ENCODE measurements at places on chromosomes 16 and 17.

- no peak for DNase-seq
These were observed 112.5 kb upstream of the SOX9 start for GRCh38 chr17:72008236-72008876.

DNA sequence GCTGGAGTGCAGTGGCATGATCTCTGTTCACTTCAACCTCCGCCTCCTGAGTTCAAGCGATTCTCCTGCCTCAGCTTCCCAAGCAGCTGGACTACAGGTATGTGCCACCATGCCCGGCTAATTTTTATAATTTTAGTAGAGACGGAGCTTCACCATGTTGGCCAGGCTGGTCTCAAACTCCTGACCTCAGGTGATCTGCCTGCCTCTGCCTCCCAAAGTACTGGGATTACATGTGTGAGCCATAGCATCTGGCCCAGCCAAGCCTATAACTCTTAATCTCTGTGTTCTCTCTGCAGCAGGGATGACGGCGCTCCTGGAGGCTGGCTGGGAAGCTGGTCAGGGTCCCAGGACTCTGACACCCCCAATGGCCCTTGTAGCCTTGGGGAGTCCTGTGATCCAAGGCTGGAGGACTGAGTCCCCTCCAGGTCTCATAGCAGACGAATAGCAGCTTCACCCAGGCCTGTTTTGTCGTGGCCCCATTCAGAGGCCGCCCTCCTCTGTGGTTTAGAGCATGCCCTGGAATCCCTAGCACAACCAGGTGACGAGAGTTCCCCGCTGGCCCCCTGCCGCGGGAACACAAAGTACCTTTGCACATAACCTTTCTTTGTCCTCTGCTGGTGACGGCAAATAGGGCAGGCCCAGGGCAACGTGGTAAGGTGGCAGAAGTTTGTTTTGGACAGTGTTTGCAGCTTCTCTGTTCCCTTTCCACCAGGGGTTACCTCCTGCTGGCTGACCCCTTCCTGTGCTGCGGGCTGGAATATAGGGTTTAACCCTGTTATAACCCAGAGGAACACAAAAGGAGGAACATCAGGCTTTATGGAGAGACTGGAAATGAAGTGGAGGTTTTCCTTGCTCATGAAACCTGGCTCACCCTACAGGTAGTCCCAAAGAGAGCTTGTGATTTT lies 43.0 kb upstream of the TOB1 start:
- DNase-seq, result peak; percentile 89

DNA sequence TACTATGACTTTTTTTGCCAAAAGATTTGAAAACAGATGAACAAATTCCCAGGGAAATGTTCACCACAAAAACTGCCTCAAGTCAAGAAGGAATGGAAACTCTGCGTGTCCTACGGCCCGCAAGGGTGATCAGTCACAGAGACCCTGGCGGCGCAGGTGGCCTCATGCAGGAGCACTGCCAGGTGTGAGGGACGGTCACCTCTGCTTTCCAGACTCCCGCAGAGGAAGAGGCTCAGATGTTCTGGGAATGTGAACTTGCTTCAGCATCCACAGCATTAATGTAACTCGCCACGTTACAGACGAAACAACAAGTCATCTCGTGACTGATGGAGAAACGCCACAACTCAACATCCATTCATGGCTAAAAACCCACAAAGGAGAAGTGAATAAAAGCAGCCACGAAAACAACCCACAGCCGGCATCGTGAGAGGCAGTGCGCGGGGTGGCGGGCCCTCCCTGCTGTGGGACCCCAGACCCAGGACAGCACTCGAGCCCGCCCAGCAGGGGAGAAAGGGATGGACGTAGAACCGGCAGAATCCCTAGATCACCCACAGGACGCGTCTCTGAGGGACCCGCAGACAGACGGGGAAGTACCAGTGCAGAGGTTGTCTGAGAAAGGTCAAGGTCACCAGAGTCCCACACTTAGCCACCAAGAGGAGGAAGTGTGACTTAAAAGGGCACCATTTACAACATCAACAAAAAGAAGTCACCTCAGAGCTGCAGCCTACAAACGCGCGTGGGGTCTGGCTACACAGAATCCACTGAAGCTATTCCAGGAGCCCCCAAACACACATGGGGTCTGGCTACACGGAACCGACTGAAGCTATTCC lies 76.9 kb upstream of the GNG13 start:
- DNase-seq, result no peak

- DNase-seq, result no peak
These were observed 44.0 kb downstream of the ANKRD11 start for GRCh38 chr16:89446136-89446974.

DNA sequence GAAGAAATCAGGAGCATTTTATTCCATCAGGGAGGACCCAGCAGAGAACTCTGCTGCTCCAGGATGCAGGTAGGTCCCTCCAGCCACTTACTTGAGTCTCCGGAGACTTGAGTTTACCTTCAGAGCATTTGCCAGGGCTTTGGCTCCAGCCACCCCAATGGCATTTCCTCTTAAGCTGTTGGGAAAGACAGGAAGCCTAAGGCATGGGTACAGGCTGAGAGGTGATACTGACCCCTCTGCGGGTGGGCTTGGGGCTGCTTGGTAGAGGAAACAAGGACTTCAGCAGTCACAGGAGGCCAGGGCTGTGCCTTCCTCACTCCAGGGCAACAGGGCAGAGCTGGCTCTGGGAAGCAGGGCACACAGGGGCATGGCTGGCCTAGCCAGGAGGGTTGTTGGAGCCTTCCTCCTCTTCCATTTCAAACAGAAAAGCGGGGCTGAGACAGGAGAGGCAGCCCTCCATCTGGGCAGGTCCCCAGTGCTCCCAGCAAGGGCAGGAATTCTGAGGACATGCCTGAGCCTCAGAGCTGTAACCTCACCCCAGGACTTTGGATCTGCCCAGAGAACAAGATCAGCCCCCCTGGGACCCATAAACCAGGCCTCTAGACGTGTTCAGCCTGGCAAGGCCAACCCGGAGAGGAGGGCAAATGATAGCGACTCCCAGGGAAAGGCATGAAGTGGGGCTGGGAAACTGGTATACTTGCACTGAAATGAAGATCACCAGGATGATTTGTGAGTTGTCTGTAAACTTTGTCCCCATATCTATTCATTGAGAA lies 34.4 kb downstream of the NLRC3 start:
- no peak for DNase-seq

GRCh38 chr17:33292981-33293867 lies at the start of gene ASIC2:
ASIC2 (minus strand) TSS chr17:33293295.
- no peak for DNase-seq

DNA sequence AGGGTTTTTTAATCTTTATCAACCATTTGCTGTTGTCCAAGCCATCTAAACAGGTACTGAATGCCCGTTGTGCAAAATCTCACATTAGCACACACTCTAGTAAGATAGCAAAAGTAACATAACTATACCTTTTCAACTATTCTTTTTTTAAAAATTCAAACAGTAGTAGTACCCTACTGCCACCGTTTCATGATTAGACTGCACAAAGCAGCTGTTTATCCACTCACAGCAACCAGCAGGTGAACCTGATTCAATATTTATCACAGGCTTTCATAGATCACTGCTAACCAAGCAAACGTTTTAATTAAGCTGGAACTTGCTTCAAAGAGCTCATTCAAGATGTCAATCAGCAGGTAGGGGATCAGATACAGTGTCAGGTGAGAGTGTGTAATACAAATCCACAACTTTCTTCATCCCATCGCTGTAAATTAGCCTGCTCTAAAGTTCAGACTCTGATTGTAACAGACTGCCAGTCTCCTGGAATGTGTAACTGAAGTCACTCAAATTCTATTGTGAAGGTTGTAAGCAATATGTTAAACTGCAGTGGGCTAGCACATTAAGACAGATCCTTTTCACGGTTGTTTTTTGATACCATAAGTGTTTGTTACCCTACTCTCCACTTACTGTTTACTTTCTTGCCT lies 47.3 kb downstream of the BRIP1 start:
- DNase-seq, result no peak

DNA sequence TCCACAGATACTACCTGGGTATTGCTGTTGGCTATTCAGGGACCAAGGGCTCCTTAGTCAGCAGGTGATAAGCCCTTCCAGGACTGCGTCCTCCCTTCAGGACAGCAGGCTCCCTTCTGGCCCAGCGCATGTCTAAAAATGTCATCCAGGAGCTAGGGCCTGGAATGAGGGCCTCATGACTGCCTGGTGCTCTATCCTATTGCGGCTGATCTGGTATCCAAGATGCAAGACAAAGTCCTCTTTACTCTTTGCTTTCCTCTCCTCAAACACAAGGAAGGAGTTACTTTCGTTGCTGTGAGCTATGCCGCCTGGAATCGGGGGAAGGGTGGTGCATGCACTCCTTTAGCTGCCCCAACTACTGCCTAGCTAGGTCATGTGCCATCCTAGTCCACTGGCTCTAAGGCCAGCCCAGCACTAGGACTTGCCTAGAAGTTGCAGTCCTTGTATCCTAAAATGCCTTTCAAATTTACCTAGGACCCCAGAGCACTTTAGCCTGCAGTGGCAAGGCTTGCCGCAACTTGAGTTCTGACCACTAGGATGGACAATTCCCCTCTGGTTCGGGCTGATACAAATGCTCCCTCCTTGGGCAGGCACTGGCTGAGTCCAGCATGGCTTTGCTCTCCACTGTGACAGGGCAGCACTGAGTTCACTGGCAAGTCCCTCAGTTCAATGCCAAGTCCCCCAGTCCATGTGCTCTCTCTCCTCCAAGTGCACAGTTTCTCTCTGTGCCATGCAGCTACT lies 10.1 kb upstream of the TMEM219 start:
- no peak for DNase-seq

DNA sequence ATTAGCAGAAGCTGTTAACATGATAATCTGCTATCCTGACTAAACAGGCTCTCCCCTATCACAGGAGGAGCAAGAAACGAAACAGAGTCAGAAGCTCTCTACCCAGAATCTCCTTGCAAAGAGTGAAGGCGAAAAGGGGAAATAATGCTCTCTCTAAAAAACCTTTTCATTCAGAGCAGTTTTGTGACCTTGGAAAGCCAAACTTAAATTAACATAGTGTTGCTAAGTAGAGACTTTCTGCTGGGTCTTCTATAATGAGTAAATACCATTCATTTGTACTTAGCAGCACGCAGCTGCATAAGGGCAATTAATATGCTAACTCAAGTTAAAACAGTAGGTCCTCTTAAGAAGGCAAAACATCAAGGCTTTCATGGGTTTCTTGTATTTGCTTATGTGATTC lies 101.7 kb upstream of the GPR139 start:
- DNase-seq, result no peak

- no peak for DNase-seq
These were observed 12.5 kb upstream of the SLC16A11 start for GRCh38 chr17:7056386-7056785.

GRCh38 chr17:32697728-32698625 lies 178.9 kb downstream of the MYO1D start:
- no peak for DNase-seq

DNA sequence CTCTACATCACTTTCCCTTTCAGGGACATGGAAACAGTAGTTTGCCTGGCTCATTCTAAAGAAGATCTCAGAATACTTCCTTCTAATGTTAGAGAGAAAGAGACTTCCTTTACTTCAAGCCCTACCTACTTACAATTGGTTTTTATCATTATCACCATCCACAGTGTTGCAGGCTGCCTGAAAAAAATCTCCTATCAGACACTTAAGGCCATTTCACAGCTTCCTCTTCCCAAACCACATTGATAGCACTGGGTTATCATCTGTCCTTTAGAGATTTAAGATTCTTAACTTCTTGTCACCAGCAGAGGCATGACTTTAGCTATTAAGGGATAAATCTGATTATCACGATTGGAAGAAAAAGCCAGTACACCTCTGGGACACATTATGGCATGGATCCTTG lies 178.5 kb upstream of the TBX2 start:
- DNase-seq, result no peak

GRCh38 chr16:67499106-67499505 lies 15.8 kb upstream of the AGRP start:
- no peak for DNase-seq

- peak; percentile 56 for DNase-seq
These were observed 58.0 kb downstream of the PITPNC1 start for GRCh38 chr17:67435122-67435521.

- no peak for DNase-seq
These were observed 45.3 kb downstream of the CPNE2 start for GRCh38 chr16:57137566-57138273.

GRCh38 chr16:78057803-78058564 lies 35.6 kb downstream of the CLEC3A start:
- DNase-seq, result no peak

GRCh38 chr16:3060339-3061127 lies 4.9 kb upstream of the IL32 start:
- no peak for DNase-seq

GRCh38 chr17:61528171-61528570 lies 62.8 kb downstream of the NACA2 start:
- no peak for DNase-seq

DNA sequence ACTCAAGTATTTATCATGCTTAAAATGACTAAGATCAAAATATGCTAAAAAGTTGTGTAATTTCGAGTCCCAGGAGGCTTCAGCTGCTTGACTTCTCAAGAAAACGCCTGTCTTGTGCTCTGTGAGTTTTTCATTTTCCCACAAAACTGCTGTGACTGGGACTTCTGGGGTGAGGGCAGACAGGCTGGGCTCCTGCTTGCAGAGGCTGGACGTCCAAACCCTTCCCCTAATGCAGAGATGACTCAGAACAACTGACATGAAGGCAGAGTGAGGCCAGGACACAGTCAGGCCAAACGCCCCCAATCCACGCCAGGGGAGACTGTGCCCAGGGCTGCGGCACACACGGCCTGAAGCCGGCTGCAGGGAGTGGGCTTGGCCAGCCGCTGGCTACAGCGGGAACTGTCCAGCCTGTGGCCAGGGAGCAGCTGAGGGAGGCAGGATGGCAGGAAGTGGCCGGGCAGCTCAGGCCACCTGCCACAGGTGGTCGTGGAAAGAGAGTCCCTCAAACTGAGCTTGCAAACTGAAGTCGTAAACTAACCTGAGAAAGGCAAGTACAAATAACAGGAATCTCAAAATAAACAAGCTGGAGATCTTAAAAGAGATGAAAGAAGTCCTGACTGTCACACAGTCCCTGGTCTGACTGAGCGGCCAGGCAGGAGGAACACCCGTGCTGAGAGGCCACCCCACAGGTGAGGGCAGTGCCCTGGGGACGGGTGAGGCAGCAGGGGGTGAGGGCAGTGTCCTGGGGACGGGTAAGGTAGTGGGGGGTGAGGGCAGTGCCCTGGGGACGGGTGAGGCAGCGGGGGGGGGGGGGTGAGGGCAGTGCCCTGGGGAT lies 21.3 kb upstream of the HEXD start:
- DNase-seq, result no peak

- DNase-seq, result peak; percentile 62
These were observed 416 bp downstream of the KIFC3 start for GRCh38 chr16:57801809-57802340.

GRCh38 chr16:75262104-75262799 lies 10.8 kb upstream of the BCAR1 start:
- peak; percentile 62 for DNase-seq

DNA sequence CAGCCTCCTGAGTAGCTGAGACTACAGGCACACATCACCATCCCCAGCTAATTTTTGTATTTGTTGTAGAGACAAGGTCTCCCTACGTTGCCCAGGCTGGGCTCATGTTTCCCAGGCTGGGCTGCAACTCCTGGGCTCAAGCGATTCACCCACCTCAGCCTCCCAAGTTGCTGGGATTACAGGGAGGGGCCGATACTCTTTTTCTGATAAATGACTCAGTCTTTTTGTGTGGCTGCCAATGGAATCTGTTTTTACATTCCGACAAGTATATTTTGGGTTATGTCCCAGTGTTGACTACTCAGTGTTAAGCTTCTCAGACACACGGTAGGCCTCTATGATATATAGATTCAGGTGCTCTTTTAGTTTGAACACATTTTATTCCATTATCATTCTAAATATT lies 58.1 kb downstream of the SLFN11 start:
- peak; percentile 42 for DNase-seq

- no peak for DNase-seq
These were observed 544.4 kb downstream of the KCNJ2 start for GRCh38 chr17:70713694-70714093.

GRCh38 chr17:45763182-45763581 lies 20.9 kb upstream of the CRHR1 start:
- DNase-seq, result no peak

Data from stomach (tissue), 19 donors.